NCI-H526 treated with DMSO at 0.1 percent for 48 hours (cell line): ENCODE measurements at places on chromosomes 2 and 18.

DNA sequence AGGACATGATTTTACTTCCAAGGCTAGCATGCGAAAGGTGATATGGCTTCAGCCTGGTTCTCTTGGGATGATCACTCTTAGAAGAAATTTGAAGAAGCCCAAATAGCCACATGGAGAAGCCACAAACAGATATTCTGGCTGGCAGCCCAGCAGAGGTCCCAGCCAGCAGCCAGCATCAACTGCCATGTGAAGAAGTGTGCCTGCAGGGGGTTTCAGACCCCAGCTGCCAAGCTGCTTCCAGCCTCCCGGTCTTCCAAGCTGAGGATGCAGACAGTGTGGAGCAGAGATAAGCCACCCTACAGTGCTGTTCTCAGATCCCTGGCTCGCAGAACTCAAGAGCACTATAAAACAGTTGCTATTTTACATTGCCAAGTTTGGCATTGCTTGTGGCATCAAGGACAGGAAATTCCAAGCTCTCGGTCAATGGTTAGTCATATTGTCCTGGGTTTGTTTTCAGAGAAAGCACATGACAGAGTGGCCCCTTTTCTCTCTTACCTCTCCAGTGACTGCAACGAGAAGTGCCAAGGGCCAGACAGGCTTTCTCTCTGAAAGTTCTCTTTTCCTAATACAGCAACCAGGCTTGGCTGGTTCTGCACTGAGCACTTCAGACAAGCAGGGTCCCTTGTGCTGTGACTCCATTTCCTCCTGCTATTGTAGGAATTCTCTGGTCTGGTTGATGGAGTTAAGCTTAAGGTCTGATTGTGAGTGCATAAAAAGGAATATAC lies 223.7 kb downstream of the ANKRD30B start:
- DNase-seq, result no peak

DNA sequence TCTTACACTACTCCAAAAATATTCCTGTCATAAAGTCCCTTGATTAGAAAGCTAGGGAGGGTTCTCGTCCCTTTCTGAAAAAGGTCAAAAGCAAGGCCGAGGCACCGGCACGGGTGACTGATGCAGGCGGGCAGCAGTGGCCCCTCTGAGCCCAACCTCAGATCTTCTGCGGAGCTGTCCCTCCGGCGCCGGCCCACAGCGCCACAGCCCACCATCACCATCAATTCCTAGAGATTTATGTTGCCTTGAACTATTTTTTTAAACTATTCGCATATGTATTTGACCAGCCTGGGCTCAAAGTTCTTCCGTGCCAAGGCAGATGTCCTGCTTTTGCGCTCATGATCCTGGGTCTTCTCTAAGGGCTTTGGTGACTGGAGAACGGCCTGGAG lies 26.8 kb downstream of the PRELID3A start:
- DNase-seq, result no peak

- no peak for DNase-seq
Measured at GRCh38 chr2:219289537-219290361, 10.6 kb downstream of the DNAJB2 start.

DNA sequence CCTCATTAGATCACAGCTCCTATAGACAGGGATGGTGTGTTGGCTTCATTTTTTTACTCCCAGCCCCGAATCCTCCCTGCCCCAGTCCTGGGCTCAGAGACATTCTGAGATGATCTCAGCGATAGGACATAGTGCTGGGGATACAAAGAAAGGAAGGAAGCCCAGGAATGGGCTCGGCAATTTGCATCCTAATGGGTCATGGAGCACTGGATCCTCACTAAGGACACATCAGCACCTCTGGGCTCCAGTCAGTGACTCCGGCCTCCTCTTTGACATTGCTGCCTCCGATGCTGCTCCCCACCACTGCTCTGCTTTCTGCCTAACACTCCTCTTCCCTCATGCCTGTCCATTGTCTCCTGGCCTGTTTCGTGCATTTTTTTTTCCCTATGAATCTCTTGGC lies 489.1 kb downstream of the STK39 start:
- no peak for DNase-seq

DNA sequence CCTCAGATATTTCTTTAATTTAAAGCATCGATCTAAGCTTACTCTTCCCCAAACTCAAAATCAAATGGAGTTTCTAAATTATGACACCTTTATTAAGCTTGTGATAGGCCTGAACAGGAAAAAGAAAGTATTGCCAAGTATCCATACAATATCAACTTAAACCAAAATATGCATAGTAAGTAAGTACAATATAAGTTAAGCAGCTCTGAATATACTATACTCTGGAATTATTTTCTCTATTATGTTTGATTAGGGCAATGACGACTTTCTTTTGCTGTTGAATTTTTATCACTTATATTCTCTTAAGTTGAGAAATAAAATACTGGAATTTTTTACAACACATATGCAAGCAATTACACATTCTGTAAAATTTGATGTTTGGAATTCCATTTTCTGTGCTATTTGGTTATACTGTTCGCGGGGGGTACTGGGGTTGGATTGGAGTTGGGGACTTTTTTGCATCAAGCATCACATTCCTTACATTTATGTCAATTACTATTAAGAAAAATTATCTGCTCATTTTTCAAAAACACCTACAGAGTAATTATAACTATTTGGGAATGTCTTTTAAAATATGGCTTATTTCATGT lies 2.2 kb downstream of the COL5A2 start:
- DNase-seq, result no peak

- DNase-seq, result no peak
Measured at GRCh38 chr2:120769076-120769786, 33.6 kb downstream of the GLI2 start.

DNA sequence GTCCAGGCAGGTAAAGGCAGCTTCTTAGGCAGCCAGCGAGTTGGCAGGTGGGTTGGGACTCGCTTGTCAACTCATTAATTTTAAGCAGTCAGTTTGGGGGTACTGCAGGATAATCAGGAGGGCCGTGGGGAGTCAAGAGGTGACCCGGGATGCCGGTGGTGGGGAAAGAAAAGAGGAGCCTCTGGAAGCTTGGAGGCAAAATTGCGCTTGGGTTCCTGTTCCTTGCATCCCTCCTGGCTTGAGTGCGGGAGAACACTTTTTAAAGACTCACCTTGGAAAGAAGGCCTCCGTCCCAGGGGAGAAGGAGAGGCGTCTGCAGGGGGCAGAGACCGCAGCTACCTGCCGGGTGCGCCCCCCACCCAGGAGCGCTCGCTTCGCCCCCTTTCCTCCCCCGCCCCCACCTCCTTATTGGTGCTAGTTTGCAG lies at the start of gene KCNJ3:
KCNJ3 (plus strand) TSS at position 400 of the 425 bp plus-strand sequence. CDS start 81 bp downstream, outside the sequence.
- DNase-seq, result no peak

- DNase-seq, result no peak
Measured at GRCh38 chr18:76486038-76486437, 9.0 kb downstream of the ZNF516 start.

DNA sequence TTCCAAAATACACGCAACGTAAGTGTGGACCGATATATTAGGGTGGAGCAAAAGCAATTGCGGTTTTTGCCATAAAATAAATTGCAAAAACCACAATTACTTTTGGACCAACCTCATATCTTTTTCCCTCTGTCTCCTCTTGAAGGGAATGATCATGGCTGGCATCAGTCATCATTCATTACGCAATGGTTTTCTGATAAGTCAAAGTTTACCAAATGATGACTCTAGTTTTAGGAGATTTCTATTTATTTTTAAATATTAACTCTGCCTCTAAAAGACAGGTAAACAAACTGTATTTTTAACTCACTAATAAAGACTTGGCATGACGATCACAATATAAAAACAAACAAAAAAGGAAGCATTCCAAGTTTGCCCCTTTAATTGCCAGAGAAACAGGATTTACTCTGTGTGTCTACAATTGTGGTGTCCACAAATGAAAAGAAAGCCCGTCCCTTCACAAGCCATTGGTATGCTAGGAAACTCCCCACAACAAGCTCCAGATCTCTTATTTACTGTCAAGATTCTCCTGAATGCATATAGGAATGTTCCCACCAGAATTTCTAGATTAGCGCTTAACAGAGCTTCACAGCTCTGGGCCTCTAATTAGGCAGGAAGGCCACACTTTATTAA lies 61.3 kb downstream of the IRS1 start:
- no peak for DNase-seq

DNA sequence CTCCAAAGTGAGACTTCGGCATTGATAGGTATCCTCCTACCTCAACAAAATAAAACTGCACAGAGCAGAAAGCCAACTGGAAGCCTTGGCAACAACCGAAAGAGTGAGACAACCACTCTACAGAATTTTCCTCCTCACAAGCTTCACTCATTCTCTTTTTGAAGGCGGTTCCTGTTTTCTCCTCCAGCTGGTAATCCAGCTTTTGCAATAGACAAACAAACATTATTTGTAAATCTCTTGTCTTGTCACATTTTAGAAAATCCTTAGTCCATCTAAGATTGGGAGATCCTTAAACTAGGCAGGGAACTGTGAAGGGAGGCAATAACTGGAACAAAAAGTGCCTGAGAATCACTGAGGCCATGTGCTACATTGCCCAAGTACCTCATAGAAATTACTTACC lies 332.4 kb downstream of the BCL11A start:
- no peak for DNase-seq
